ENCODE measurements at places on chromosomes 5 and 9. TPM values are rescaled to one million over a fixed set of nuclear protein-coding genes. Genes with fewer than 3 reads are reported as not detected.

GRCh38 chr5:171480239-171480638, 60.8 kb downstream of the FGF18 start:
- no peak overlapping the region for H3K4me3 ChIP-seq
- H3K36me3 ChIP-seq = no peaks in the 10 kb centered on the region
- no peak overlapping the region for H3K27ac ChIP-seq
- no peaks in the 10 kb centered on the region for H3K27me3 ChIP-seq
- H3K4me1 ChIP-seq = no peaks in the 10 kb centered on the region
- no peak for DNase-seq

- no peaks in the 10 kb centered on the region for H3K36me3 ChIP-seq
- H3K27me3 ChIP-seq = no peaks in the 10 kb centered on the region
- H3K27ac ChIP-seq = peak overlapping the region; percentile 94
- peak overlapping the region; percentile 93 for H3K4me3 ChIP-seq
Measured at GRCh38 chr5:112708103-112708622, 29.5 kb upstream of the APC start.

DNA sequence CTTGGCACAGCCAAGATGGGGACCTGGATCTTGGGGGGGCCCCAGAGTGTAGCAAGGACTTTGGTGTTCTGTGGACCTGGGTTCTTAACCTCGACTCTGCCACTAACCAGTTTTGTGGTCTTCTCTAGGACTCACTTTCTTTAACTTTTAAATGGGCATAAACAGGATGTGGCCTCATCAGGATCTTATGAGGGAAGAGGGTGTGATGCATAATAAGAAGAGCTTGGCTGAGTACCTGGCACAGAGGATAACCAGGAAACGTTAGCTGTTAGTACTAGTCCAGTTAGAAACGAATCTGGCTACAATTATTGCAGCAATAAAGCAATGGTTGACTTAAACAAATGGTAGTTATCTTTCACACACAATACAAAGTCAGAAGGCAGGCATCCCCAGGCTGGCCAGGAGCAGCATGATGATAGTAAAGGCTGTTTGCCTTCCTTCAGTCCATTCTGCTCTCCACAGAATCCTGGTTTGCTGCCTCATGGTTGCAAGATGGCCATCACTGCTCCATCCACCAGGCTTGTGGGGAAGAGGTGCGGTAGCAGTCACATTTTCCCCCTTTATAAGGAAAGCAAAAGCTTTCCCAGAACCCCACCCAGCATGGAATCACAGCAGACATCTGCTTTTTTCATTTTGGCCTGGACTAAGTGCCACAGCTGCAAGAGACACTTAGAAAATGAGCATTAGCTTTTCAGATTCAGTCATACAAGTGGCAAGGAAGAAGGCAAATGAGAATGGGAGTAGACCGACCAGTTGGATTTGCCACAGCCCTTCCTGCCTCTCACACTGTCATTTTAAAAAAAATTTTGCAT, 225.0 kb downstream of the AOPEP start:
- peak overlapping the region; percentile 61 for H3K27ac ChIP-seq
- DNase-seq = no peak
- peaks cover 6% of the 10 kb centered on the region for H3K36me3 ChIP-seq
- peaks cover 51% of the 10 kb centered on the region for H3K4me1 ChIP-seq
- no peaks in the 10 kb centered on the region for H3K27me3 ChIP-seq

GRCh38 chr5:43078956-43079355, 38.8 kb upstream of the ANXA2R start:
- H3K4me3 ChIP-seq = no peak overlapping the region
- no peaks in the 10 kb centered on the region for H3K27me3 ChIP-seq

- no peaks in the 10 kb centered on the region for H3K36me3 ChIP-seq
- no peaks in the 10 kb centered on the region for H3K27me3 ChIP-seq
- H3K4me3 ChIP-seq = no peak overlapping the region
- no peak for DNase-seq
- no peak overlapping the region for H3K27ac ChIP-seq
Measured at GRCh38 chr9:8392866-8393265, 593.3 kb upstream of the DMAC1 start.

GRCh38 chr9:38622951-38623350, 2.6 kb upstream of the ANKRD18A start:
- H3K27me3 ChIP-seq = peaks cover 35% of the 10 kb centered on the region
- no peak overlapping the region for H3K4me3 ChIP-seq
- peaks cover 17% of the 10 kb centered on the region for H3K4me1 ChIP-seq
- DNase-seq = no peak
- no peak overlapping the region for H3K27ac ChIP-seq
- no peaks in the 10 kb centered on the region for H3K36me3 ChIP-seq

- H3K36me3 ChIP-seq = no peaks in the 10 kb centered on the region
- H3K27ac ChIP-seq = no peak overlapping the region
Measured at GRCh38 chr9:87160148-87161102, 213.1 kb upstream of the GAS1 start.

The CKS2 gene
- 6.5 TPM for total RNA-seq

The ANKRD55 gene
- not detected for total RNA-seq

The STING1 gene
- total RNA-seq = 82.8 TPM

The SVEP1 gene
- 64.1 TPM for total RNA-seq

The HRH2 gene
- total RNA-seq = 1.9 TPM

The SIT1 gene
- total RNA-seq = not detected

Measured in esophagus muscularis mucosa (tissue), 4 donors.